ENCODE measurements at places on chromosomes 7 and 10. TPM values are rescaled to one million over a fixed set of nuclear protein-coding genes. Genes with fewer than 3 reads are reported as not detected.
A peak's percentile ranks its signal among the peaks of the same experiment; 100 is the strongest.

UNCX gene
- not detected for total RNA-seq

- no peaks in the 10 kb centered on the region for H3K36me3 ChIP-seq
- peaks cover 40% of the 10 kb centered on the region for H3K27me3 ChIP-seq
- no peak for DNase-seq
- H3K4me1 ChIP-seq = peaks cover 39% of the 10 kb centered on the region
- H3K4me3 ChIP-seq = peak overlapping the region; percentile 78
- no peak overlapping the region for H3K27ac ChIP-seq
Observed at GRCh38 chr7:70695795-70696083, 436.2 kb upstream of the GALNT17 start.

GRCh38 chr10:132133449-132134240, 53.1 kb upstream of the DPYSL4 start:
- H3K4me1 ChIP-seq = no peaks in the 10 kb centered on the region
- DNase-seq = no peak
- H3K27ac ChIP-seq = no peak overlapping the region
- H3K27me3 ChIP-seq = no peaks in the 10 kb centered on the region
- H3K4me3 ChIP-seq = no peak overlapping the region

TSPAN33 gene
- total RNA-seq = 46.8 TPM

SH2B2 gene
- total RNA-seq = 21.9 TPM

- no peak overlapping the region for H3K27ac ChIP-seq
- no peaks in the 10 kb centered on the region for H3K36me3 ChIP-seq
- peak; percentile 29 for DNase-seq
- no peaks in the 10 kb centered on the region for H3K27me3 ChIP-seq
- no peak overlapping the region for H3K4me3 ChIP-seq
- H3K4me1 ChIP-seq = peaks cover 8% of the 10 kb centered on the region
Observed at GRCh38 chr10:58436071-58436470, 50.9 kb downstream of the TFAM start.

DNA sequence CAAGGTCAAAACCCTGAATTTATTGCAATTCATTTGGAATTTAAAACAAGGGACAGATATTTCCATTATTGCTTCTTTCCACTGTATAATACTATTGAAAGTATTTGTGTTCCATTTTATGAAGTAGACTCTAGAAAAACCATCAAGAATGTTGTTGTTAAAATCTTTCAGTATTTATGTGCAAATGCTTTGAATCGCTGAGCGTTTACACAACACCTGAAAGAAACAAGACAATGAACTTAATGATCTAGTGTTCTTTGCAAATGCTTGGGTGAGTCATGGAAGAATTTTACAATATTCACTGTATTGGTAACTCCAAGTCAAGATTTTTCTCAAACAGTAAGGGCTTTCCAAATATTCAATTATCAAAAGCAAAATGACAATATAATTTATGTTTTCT, 97.1 kb downstream of the VIPR2 start:
- H3K4me1 ChIP-seq = peaks cover 5% of the 10 kb centered on the region
- no peaks in the 10 kb centered on the region for H3K36me3 ChIP-seq
- H3K27me3 ChIP-seq = no peaks in the 10 kb centered on the region
- no peak for DNase-seq
- H3K27ac ChIP-seq = no peak overlapping the region

SPDYE2 gene
- total RNA-seq = not detected

GRCh38 chr7:135647755-135648154, 14.6 kb upstream of the STMP1 start:
- peaks cover 47% of the 10 kb centered on the region for H3K36me3 ChIP-seq
- H3K4me3 ChIP-seq = no peak overlapping the region
- no peaks in the 10 kb centered on the region for H3K27me3 ChIP-seq
- no peak for DNase-seq
- H3K27ac ChIP-seq = 0 out of 2 replicates have a peak overlapping the region, but pooled peaks have one; percentile 8

DNA sequence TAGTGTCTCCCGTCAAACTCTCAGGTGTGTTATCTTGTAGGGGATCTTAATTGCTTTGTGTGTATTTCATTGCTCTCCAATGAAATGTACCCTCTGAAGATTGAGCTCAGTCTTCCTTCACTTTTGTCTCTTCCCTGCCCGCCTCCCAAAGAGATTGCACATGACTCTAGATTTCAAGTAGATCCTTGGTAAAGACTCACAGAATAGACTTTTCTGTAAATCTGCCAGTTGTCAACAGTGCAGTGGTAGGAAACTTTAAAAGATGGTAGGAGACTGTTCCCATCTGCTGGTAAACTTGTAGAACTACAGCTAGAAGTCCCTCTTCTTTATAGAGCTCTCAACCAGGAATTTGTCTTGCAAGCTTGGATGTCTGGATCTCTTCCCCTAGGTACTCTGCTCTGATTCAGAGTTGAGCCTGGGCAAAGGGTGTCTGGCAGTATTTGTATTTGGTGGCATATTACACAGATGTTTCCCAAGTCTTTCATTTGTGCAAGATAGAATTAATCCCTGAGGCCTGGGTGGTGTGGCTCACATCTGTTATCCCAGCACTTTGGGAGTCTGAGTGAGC, 9.6 kb downstream of the CCL26 start:
- peak; percentile 88 for DNase-seq
- no peaks in the 10 kb centered on the region for H3K36me3 ChIP-seq
- no peak overlapping the region for H3K4me3 ChIP-seq
- no peaks in the 10 kb centered on the region for H3K27me3 ChIP-seq
- no peak overlapping the region for H3K27ac ChIP-seq
- no peaks in the 10 kb centered on the region for H3K4me1 ChIP-seq

DNA sequence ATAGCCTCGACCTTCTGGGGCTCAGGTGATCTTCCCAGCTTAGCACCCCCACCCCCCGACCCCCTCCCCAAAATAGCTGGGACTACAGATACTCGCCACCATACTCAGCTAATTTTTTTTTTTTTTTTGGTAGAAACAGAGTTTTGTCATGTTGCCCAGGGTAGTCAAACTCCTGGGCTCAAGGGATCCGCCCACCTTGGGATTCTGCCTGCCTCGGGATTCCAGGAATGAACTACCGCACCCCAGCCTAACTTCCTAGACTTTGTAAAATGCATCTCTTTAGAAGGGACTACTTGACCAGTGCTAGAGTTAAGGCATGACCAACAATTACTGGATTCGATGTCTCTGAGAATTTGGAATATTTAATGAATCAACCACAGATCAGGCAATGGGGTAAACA, 85.9 kb downstream of the MDFIC start:
- no peaks in the 10 kb centered on the region for H3K36me3 ChIP-seq
- H3K27ac ChIP-seq = no peak overlapping the region
- peaks cover 54% of the 10 kb centered on the region for H3K4me1 ChIP-seq
- no peaks in the 10 kb centered on the region for H3K27me3 ChIP-seq
- no peak for DNase-seq

NEUROG3 gene
- total RNA-seq = not detected

- no peaks in the 10 kb centered on the region for H3K4me1 ChIP-seq
- H3K27ac ChIP-seq = no peak overlapping the region
- no peaks in the 10 kb centered on the region for H3K27me3 ChIP-seq
Observed at GRCh38 chr7:205115-206010, 13.0 kb downstream of the FAM20C start.

GRCh38 chr7:99923200-99923599, 3.9 kb upstream of the TRIM4 start:
- H3K36me3 ChIP-seq = no peaks in the 10 kb centered on the region
- DNase-seq = no peak
- H3K4me1 ChIP-seq = no peaks in the 10 kb centered on the region

SEC31B gene
- 6.7 TPM for total RNA-seq

GRID2IP gene
- total RNA-seq = 1.5 TPM

DNA sequence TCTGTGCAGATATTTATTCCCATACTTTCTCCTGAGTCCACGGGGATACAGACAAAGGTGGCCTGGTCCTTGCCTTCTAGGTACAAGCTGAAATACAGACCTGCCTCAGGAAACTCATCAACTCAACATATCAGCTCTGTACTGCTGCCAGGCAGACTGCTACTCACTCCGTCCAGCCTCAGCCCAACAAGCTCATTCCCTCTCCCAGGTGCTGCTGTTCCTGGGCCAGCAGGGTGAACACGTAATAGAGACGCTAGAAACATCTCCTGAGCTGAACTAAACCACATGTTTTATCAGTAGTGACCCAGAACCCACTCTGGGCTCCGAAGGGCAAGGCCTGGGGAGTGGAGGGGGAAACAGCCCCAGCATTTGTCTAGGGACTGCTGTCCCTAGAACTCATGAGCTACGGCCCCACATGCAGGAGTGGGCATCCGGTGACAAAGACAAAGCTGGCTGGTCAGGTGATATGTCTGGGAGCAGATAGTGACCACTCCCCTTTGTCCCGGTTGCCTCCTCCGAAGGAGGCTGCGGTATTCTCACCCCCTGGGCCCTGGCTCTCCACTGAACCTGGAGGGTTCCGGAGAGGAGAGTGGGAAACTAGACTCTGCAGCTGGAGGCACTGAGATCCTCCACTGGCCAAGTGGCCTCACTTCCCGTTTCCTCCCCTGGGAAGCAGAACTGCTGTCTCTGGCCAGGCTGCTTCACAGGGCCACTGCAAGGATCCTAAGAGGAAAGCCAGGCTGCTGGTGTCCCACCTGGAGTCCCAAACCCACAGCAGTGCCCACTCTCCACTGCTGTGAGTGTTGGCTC, 116.1 kb downstream of the FAM53B start:
- H3K36me3 ChIP-seq = no peaks in the 10 kb centered on the region
- H3K27me3 ChIP-seq = no peaks in the 10 kb centered on the region
- no peak for DNase-seq
- H3K4me3 ChIP-seq = no peak overlapping the region
- no peak overlapping the region for H3K27ac ChIP-seq
- H3K4me1 ChIP-seq = peaks cover 12% of the 10 kb centered on the region

EPO gene
- total RNA-seq = not detected

- DNase-seq = peak; percentile 87
- no peaks in the 10 kb centered on the region for H3K36me3 ChIP-seq
- no peak overlapping the region for H3K4me3 ChIP-seq
- no peaks in the 10 kb centered on the region for H3K27me3 ChIP-seq
- no peak overlapping the region for H3K27ac ChIP-seq
Observed at GRCh38 chr7:98168181-98168903, 42.9 kb upstream of the BHLHA15 start.

DNA sequence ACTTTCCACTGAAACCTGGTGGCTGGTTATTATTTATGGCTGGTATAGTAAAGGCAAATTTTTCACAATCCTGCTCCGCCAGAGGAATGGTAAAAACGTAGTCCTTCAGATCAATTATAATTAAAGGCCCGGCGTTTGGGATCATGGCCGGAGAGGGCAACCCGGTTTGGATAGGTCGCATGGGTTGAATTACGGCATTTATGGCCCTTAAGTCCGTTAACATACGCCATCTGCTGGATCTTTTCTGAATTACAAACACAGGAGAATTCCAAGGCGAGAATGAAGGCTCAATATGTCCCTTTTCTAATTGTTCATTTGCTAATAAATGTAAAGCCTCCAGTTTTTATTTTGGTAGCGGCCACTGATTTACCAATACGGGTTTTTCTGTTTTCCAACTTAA, 11.3 kb upstream of the TAS2R3 start:
- peak; percentile 83 for DNase-seq
- H3K27ac ChIP-seq = no peak overlapping the region
- H3K36me3 ChIP-seq = peaks cover 69% of the 10 kb centered on the region
- H3K4me1 ChIP-seq = no peaks in the 10 kb centered on the region

DNA sequence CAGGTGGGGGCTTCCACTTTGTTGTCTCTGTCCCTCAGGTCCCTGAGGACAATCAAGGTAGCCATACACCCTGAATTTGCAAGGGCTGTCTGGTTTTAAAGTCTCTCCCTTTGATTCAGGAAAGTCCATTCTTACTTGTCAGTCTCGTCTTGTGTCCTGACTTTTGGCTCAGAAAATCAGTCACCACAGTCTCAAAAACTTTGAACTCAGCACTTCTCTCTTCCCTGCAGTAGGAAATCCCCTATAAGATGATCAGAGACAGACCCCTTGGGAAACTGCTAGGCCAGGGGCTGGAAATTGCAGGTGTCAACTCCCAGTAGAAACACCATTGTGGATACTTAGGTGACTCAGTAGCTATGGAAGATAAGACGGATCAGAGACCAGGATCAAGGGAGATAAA, 73.1 kb downstream of the CDC123 start:
- H3K4me3 ChIP-seq = no peak overlapping the region
- no peaks in the 10 kb centered on the region for H3K27me3 ChIP-seq
- DNase-seq = no peak

EBLN1 gene
- total RNA-seq = not detected

DNA sequence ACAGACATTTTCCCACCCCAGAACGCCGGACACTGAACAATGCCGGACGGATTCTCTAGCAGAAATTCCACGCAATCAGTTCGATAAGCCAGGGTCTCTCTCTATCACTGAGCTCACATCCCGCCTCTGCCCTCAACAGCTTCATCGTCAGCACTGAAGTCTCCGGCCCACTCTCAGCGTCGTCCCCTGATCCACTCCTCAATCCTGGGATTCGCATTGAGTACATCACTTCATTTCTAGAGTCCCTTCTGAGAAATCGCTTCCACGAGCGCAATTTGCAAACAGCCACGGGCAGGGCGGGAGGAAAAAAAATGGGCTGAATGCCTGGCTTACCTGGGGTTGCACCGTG, 365 bp downstream of the YME1L1 start:
- H3K27ac ChIP-seq = peak overlapping the region; percentile 99
- peak overlapping the region; percentile 90 for H3K4me3 ChIP-seq
- peak; percentile 24 for DNase-seq

- no peaks in the 10 kb centered on the region for H3K27me3 ChIP-seq
- no peak overlapping the region for H3K4me3 ChIP-seq
- H3K36me3 ChIP-seq = no peaks in the 10 kb centered on the region
- peaks cover 11% of the 10 kb centered on the region for H3K4me1 ChIP-seq
- no peak for DNase-seq
Observed at GRCh38 chr7:137001041-137001440, 132.6 kb downstream of the CHRM2 start.

- no peak for DNase-seq
- H3K4me3 ChIP-seq = no peak overlapping the region
- peaks cover 15% of the 10 kb centered on the region for H3K4me1 ChIP-seq
- H3K36me3 ChIP-seq = no peaks in the 10 kb centered on the region
- no peak overlapping the region for H3K27ac ChIP-seq
- H3K27me3 ChIP-seq = no peaks in the 10 kb centered on the region
Observed at GRCh38 chr10:54797636-54798321, 3.3 kb downstream of the PCDH15 start.

JAZF1 gene
- 21.4 TPM for total RNA-seq

DNA sequence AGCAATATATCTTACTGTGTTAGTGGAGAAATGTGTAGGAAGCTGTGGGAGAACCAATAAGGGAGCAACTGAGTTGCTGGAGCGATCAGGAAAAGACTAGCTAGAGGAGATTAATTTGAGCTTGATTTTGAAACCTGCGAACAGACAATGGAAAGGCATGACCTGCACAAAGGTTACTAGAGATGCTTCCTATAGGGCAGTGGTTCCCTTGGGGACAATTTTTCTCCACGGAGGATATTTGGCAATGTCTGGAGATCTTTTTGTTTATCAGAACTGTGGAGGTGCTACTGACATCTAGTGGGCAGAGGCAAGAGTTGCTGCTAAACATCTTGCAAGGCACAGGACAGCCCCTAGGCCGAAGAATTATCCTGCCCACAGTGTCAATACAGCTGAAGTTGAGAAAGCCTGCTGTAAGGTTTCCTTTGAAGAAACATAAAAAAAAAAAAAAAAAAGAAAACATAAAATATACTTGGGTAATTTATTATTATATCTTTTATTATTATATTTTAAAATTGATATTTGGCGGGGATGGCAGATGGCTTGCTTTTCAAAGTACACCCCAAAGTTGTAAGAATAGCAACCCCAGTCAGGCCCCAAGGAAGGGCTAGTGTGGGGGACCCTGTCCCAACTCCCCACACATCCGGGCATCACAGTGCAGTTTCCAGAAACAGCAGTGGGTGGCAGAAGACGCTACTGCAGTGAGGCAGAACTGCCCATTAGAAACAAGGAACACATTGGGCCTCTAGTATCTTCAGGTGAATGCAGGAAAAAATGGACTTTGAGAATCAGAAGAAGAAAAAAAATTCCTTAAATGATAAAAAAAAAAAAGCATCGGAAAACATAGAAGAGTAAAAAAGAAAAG, 481.6 kb downstream of the SH2D4B start:
- no peaks in the 10 kb centered on the region for H3K4me1 ChIP-seq
- no peaks in the 10 kb centered on the region for H3K27me3 ChIP-seq
- peak; percentile 84 for DNase-seq
- no peak overlapping the region for H3K27ac ChIP-seq
